ENCODE measurements at places on chromosomes 2 and 18.

DNA sequence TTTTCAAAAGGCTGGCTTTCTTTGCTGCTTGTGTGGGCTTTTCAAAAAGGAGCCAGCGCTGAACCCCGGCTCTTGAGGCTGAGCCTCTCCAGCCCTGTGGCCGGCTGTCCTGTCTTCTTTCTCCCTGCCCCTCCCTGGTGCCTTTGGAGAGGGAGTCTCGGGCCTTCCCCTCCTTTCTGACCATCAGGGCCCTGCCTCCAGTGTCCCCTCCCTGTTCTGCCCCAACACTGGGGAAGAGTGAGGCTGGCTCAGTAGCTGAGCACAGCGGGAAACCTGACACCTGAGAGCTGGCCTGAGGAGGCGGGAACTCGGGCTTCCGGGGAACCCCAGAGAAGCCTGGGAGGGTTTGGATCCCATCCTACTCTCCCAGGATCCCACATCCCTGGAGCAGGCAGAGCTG lies 232.1 kb downstream of the LOXHD1 start:
- DNase-seq, result no peak

DNA sequence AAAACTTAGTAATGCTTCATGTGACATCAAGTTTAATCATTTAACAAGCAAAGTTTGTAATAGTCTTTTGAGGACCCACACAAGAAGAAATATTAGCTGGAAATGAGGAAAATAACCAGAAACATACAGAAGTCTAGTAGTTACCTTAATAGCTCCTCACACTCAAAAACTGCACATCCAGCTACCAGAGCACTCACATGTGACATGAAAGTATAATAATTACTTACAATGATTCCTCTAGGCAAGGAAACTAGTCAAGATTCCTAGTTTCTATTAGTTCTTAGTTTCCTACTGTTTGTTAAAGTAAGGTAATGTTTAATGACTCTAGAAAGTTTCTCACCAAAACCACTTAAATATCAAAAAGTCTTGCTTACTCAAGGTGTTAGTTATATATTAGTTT lies 335.8 kb downstream of the RAD51AP2 start:
- DNase-seq, result no peak

DNA sequence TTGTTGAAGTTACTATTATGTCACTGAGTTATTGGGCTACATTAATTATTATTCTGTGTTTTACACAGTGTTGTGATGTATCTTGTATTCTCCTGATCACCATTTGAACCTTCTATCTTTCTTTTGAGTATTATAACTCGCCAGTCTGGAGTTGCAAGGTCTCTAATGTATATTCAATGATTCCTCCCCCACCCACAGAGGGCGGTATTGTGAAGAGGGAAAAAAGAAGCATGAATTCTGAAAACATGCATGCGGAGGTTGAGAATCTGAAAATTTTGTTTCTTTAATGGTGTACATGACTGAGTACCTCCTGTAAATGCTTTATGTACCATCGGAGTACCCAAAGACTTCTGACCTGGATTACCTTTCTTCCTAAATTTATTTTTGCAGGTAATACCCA lies 266.6 kb downstream of the NR4A2 start:
- DNase-seq, result no peak

- no peak for DNase-seq
These were observed 14.1 kb upstream of the HOXD1 start for GRCh38 chr2:176174382-176174823.

- no peak for DNase-seq
These were observed 12.5 kb downstream of the GRP start for GRCh38 chr18:59232309-59233016.

DNA sequence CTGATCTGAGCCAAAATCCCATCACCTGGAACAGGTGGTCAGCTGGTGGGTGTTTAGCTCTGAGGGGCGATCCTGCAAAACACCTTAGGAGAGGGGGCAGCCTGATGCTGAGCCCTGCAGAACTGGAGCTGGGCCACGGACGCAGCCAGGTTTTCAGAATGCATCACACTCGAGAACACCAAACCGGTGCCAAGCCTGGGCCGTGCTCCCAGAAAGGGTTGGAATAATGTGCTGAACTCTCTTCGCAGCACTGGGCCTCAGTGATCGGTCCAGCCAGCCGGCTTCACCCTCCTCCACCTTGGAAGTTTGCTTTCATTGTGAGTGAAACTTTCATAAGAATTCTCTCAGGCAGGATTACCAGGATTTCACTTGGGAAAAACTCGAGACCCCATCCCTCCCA lies 56.5 kb upstream of the TTC39C start:
- DNase-seq, result no peak

- DNase-seq, result no peak
These were observed 143.1 kb upstream of the AQP4 start for GRCh38 chr18:27008575-27008974.

DNA sequence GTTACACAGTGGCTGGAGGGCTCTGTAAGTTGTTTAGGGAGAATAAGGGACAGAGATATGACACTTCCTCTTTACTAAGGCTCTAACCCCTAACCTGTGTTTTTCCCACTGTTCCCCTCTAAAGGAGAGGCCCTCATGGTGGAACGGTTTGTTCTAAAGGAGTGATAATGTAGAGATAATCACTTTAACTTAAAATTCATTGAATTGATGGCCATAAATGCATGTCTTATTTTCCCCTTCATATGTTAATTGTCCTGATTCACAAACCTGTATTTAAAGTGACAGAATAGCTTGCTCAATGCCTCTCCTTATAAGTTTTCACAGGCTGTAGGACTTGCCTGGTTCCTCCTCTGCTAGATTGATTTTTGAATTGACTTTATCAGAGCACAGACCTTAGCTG lies at the start of gene SERPINB12:
TSS of gene SERPINB12 (plus strand) at position 301 of the 400 bp plus-strand sequence. CDS start 13,791 bp downstream, outside the sequence.
- no peak for DNase-seq

GRCh38 chr18:732371-732770 lies 19.9 kb upstream of the ENOSF1 start:
- no peak for DNase-seq

- no peak for DNase-seq
These were observed 57.8 kb upstream of the FAM237A start for GRCh38 chr2:206584323-206585116.

DNA sequence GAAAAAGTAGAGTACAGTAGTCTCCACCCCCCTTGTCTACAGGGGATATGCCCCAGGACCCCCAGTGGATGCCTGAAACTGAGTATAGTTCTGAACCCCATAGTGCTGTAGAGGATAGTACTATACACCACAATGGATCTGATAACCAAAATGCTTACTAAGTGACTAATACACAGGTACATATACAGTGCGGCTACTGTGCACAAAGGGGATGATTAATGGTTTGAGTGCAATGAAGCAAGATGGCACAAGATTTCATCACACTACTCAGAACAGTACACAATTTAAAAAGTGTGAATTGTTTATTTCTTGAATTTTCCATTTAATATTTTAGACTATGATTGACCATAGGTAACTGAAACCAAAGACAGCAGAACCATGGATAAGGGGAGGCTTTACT lies 446.9 kb upstream of the NRP2 start:
- no peak for DNase-seq

- no peak for DNase-seq
These were observed 301.1 kb downstream of the ERBB4 start for GRCh38 chr2:212237350-212238095.

DNA sequence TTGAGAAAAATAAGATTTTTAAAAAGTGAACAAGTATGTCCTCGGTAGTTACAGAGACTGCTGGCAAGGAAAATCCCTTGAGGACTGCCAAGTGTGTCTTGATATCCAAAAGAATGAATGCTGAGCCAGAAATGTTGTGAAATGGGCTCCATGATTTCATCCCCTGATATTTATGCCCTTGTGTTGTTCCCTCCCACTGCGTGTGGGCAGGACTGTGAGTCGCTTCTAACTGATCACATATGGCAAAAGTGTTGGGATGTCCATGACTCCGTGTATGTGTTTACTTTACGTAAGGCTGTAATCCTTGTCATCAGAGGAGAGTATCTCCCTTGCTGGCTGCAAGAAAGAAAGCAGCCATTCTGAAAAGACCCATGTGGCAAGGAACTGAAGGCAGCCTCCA lies 285.1 kb downstream of the SS18 start:
- DNase-seq, result no peak

DNA sequence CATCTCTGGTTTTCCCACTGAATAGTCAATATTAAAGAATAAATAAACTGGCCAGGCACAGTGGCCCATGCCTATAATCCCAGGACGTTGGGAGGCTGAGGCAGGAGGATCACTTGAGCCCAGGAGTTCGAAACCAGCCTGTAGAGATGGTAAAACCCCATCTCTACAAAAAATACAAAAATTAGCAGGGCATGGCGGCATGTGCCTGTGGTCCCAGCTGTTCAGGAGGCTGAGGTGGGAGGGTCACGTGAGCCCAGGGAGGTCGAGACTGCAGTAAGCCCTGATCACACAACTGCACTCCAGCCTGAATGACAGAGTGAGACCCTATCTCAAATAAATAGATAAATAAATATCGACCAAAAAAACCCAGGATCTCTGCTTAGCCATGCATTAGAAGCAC lies 50.2 kb upstream of the BIN1 start:
- no peak for DNase-seq

- DNase-seq, result no peak
These were observed 57.3 kb downstream of the SLC8A1 start for GRCh38 chr2:40394597-40394996.

DNA sequence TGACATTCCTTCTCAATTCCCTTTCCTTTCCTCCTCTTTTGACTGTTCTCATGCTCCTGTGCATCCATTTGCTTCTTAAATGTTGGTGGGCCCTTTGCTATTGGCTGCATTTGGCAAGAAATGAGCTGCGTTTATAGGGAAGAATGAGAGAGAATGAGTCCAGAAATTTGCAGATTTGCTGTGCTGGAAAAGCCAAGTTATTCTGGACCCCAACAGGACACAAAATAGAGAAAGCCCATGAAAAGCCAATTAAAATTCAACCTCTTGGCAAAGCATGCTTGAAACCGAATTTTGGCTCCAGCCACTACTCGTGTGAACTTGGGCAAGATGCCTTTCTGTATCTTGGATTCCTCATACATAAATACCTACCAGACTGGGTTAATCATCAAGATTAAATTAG lies 1.3 kb upstream of the SCLY start:
- DNase-seq, result no peak

DNA sequence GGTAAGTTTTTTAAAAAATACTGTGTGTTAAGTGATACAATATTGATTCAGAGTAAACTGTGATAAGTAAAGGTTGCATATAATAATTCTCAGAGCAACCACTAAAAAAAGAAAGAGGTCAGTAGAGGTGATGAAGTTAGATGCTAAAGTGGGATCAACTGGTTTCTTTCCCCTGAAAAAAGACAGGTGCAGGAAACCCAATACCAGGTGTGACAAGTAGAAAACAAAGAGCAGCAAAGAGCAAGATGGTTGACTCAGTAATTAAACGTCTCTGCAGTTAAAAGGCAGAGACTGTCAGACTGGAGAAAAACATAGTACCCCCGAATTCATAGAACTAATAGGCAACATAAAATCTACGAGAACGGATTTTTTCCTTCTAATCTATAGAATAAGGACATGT lies 128.3 kb downstream of the ATP9B start:
- no peak for DNase-seq

DNA sequence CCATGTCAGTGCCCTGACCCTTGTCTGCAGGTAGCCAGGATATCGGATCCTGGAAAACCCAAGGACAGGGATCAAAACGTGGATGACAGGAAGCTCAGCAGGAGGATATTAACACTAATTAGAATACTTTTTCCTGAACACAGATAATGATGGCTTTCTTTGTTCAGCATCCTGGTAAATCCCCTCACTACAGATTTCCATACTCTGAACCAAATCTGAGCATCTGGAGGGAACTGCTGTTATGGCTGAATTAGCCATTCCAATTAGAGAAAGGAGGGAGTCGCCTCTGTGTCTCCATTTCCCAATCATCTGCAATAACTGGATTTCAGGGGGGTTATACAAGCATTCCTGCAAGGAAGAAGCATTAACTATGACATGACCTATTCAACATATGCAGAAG lies 24.4 kb downstream of the CXCR4 start:
- no peak for DNase-seq

- DNase-seq, result no peak
These were observed 70.9 kb downstream of the APOB start for GRCh38 chr2:20972792-20973565.

- DNase-seq, result no peak
These were observed 101.1 kb downstream of the TMEM247 start for GRCh38 chr2:46580416-46580815.

GRCh38 chr2:67046591-67046990 lies 350.5 kb upstream of the ETAA1 start:
- DNase-seq, result no peak

- DNase-seq, result no peak
These were observed 63.4 kb downstream of the LDAH start for GRCh38 chr2:20759487-20759886.

- DNase-seq, result no peak
These were observed 60.3 kb downstream of the ARMC9 start for GRCh38 chr2:231258701-231259100.

GRCh38 chr2:174693344-174693743 lies 70.9 kb downstream of the CHRNA1 start:
- DNase-seq, result no peak

DNA sequence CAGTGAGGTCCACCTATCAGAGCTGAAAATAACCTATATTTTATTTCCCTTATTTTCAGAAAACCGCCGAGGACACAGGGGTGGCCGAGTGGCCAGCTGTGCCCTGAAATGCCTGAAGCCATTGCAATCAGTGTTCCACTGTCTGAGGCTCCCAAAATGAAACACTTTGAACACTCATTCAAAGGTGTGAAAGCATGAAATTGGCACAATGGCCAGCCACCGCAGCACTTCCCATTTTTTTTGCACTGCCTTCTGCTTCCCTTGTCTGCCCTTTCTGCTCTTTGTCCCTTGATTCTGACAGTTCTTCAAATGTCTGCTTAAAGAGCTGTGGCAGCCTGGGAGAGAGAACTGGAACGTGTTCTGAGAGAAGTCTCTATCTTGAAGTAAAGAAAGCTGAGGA lies 1127.5 kb upstream of the CELF4 start:
- DNase-seq, result no peak

All from T-helper 1 cell (primary cell).